ENCODE measurements at places on chromosomes 13 and 19.

GRCh38 chr19:14786421-14786851 lies 8.1 kb upstream of the ADGRE2 start:
- DNase-seq: no peak

DNA sequence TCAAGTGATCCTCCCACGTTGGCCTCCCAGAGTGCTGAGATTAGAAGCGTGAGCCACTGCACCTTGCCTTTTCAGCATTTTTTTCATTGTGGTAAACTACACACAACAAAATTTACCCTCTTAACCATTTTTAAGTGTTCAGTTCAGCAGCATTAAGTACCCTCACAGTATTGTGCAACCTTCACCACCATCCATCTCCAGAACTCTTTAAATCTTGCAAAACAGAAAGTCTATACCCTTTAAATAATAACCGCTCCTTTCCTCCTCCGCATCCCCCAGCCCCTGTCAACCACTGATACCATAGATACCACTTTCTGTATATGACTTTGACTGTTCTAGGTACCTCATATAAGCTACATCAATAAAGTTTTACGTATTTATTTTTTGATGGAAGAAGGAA lies 20.8 kb upstream of the CASP14 start:
- no peak for DNase-seq

DNA sequence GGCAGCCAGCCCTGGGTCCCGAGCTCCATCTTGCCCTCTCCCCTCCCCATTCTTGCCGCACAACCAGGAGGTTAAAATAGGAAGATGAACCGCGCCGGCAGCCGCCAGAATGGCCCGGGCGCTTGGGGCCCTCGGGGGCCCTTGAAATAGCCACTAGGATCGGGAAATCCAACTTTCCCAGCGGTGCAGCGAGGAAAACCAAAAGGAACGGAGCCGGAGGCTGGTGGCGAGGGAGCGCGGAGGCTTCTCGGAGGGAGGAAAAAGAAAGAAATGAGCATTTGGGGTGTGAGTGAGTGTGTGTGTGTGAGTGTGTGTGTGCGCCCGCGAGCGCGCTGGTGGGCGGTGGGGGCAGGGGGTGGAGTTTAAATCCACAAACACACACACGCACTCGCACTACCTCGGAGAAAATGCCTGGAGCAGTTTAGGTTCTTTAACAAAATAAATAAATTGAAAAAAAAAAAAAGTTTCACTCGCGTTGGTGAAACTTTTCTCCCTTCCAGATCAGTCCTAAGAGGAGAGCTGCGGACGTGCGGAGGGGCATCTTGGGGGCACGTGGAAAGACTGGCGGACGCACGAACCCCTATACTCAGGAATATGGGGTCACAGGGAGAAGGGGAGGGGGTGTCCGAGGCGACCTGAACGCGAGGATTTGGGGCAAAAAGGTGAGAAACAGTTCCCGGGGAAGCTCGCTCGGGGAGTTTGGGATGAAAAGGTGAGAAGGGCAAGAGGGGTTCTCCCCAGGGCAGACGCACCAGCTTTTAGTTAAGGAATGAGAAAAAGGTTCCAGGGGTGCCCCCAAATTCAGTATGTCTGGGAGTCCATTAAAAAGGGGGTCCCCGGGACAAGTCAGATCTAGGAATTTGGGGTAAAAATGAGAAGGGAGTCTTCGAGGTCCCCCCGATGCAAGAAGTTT lies 1.3 kb downstream of the RFX2 start:
- DNase-seq: peak; percentile 43

DNA sequence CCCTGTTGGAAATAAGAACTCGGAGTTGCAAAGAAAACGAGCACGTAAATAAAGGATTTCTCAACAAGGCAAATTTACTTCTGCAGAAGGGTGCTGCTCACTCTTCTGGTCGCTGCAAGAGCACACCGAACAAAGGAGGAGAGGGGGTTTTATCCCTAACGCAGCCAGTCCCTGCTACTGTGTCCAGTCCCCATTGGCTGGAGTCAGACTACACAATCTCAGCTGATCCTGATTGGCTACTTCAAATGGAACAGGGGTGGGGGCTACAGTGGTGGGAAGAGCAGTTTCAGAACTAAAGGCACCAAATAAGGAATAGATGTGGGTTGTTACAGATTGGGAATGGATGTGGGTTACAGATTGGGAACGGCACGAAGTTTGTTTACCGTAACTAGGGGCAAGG lies 63.9 kb upstream of the MCF2L start:
- DNase-seq: no peak

GRCh38 chr19:56639217-56639616 lies 3.7 kb upstream of the SMIM17 start:
- no peak for DNase-seq

GRCh38 chr13:51638216-51638871 lies 54.1 kb downstream of the WDFY2 start:
- DNase-seq: no peak

GRCh38 chr13:52696566-52696965 lies 43.1 kb downstream of the CNMD start:
- no peak for DNase-seq
